Foreskin keratinocyte (primary cell): ENCODE measurements at places on chromosomes 16 and 17.

DNA sequence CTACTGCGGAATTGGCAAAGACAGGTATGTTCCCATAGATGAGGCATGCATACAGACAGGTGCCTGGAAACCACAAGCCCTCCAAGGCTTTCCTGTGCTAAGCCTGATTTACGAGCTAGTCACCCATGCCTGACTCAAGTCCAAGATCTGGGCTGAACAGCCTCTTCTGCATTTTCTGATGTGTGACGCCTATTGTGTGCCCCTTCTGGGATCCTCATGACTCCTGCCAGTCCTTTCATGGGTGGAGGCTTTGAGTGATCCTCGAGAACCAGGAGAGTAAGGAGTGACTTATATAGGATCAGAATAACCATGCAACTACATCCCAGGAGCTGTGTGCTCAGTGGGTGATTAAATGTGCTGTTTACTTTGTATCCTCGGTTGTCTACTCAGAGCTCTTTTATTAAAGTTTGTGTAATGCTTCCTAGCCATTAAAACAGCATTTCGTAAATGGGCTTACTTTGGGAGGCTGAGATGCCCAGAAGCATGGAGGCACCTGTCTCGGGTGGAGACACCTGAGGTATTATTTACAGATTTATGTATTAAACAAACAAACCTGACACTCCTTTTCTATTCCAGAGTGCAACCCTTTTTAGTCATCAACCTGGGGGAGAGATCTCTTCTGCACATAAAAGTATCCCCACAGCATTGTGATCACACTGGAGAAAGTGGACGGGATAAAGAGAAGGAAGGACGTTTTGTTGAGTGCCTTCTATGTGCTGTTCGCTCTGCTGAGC, 373.0 kb upstream of the DYNLRB2 start:
- DNase-seq: peak; percentile 91

GRCh38 chr16:83973581-83974385, 5.7 kb downstream of the NECAB2 start:
- DNase-seq: no peak

DNA sequence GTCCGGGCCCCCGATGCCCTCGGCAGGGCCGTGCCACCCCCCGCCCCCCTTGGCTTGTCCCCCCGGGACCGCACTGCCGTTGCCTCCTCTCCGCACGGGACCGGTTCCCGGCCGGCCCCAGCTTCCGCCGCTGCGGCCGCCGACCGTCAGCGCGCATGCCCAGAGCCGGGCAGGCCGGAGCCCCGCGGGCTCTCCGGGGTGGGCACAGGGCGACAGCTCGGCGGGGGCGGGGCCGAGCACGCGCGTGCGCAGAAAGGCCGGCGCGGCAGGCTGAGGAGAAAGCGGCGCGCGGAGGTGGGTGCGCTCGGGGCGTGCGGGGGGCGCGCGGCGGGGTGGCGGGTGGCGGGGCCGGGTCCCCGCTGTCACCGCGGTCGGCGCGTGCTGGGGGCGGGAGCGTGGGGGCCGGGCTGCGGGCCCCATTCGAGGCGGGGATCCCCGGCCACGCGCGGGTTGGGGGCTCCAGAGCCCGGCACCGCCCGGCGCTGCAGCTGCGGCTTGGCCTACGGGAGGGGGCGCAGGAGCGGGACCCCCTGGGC, at the start of gene TBC1D24:
Gene TBC1D24, plus strand, starts transcription at position 251 of the 536 bp plus-strand sequence. CDS start 21,022 bp downstream, outside the sequence.
- DNase-seq: no peak

DNA sequence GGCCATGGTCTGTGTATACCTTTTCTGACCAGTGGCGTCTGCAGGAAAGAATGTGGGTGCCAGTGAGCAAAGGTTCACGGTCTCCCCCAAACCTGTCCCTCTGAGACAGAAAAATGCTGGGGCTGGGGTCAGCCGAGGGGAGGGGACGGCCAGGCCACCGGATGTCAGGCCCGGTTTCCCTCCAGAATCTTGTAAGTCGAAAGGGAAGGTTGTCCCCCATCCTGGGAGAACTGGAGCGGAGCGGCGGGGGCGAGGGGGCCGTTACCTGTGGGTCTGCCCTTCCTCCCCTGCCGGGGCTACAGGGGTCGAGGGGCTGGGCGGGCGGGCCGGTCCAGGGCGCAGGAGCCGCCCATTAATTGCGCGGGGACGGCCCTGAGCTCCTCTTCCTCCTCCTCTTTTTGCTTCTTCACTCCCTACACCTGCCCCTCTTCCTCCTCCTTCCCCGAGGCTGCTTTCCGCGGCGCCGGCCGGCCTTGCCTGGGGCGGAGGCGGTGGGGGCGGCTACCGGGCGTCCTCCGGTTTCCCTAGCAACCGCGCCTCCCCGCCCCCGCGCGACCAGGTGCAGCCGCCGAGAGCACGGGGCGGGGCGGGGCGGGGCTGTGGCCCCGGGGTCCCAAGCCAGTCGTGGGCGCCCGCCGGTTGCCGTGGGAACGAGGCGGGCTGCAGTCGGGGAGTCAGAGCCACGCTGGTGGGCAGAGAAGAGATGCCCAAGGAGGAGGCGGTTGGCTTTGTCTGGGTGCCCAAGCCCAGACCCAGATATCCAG, at the start of gene MARCHF10:
Gene MARCHF10, minus strand, starts transcription at position 503 of the 764 bp plus-strand sequence. CDS start 6,579 bp downstream, outside the sequence.
- DNase-seq: no peak

DNA sequence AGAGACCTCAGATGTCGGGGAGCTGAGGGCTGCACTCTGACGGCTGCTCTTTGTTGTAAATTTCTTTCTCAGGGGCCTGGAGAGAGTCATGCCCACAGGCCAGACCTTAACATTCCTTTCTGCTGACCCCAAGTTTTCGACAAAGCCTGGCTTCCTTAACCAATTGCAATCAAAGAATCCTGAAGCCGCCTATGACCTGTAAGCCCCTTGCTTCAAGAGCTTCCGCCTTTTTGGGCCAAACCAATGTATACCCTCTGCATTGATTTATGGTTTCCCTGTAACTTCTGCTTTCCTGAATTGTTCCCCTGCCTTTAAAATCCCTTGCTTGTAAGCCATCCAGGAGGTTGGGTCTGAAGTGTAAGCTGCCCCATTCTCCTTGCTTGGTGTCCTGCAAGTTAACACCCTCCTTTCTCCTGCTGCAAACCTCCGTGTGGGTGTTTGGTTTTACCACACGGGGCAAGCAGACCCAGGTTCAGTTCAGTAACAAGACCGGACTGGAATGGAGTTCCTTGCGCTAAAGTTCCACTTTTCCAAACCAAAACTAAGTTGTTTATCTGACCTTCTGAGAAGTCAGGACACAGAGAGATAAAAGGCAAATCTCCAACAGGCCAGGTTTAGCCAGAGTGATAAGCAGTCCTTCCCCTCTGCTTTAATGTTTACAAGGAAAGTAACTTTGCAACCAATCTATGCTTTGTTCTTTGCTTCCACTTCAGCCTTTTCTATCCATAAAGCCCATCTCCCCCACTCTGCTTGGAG, 141.6 kb downstream of the KCNJ12 start:
- no peak for DNase-seq

- DNase-seq: no peak
These were observed 43.8 kb downstream of the DNAJA2 start for GRCh38 chr16:46929378-46930332.

DNA sequence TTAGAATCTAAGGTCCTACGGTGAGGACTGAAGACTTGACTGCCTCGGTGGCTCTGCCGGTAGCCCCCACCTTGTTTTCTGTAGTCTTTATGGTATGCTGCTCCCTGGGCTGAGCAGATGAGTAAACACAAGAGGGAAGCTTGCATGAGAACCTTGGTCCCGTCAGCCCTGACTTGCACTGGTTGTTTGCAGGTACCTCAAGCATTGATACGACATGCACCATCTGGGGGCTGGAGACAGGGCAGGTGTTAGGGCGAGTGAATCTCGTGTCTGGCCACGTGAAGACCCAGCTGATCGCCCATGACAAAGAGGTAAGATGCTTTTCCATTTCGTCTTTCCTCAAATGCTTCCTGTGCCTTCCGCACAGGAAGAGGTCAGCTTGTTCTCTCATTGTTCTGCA, 21.1 kb upstream of the TACO1 start:
- no peak for DNase-seq

GRCh38 chr16:28531777-28532744, 6.7 kb downstream of the NUPR1 start:
- no peak for DNase-seq

DNA sequence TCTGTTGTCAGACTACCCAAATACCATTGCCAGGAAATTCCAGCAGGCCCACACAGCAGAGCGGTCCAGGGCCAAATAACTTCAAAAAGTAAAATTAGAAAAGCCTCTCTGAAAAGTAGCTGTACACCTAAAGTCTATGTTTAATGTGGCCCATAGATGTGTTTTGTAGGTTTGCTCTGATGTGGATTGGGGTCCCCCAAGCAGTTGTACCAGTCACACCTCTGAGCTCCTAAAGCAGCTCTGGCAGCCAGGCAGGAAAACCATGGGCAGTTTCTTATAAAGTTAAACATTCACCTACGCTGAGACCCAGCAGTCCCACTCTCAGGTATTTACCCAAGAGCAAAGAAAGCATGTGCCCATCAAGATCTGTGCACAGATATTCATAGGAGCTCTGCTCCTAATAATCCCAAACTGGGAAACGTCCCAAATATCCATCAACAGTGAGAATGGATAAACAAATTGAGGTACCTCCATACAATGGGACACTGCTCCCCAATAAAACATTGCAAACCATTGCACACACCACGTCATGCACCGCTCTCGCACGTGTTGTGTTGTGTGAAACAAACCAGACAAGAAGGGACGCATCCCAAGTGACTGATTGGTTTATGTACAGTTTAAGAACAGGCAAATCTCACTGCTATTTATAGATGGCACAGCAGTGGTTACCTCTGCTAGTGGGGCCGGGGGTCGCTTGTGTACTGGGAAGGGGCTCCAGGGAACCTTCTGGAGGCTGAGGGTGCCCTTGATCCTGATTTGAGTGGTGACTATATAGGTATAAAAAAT, 15.8 kb upstream of the PRM1 start:
- DNase-seq: peak; percentile 36

DNA sequence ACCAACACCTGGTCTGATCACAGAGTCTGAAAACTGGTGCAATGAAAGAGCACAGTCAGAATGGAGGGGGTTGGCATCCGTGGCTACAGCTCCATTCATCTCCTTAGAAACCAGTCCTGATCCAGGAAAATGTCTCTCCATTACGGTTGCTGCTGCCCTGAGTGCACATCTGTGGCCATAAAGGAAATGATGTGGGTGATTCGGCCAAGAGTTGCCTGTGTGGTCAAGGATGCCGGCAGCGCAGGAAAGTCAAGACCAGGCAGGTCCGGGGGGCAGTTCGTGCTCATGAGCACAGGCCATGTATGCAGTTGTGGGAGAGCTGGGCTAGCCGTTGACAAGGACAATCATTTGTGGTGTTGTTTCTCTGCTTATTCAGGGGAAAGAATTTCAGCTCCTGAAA, 5.9 kb downstream of the XAF1 start:
- no peak for DNase-seq

- DNase-seq: peak; percentile 70
These were observed 26.9 kb downstream of the TNS4 start for GRCh38 chr17:40474419-40475002.

DNA sequence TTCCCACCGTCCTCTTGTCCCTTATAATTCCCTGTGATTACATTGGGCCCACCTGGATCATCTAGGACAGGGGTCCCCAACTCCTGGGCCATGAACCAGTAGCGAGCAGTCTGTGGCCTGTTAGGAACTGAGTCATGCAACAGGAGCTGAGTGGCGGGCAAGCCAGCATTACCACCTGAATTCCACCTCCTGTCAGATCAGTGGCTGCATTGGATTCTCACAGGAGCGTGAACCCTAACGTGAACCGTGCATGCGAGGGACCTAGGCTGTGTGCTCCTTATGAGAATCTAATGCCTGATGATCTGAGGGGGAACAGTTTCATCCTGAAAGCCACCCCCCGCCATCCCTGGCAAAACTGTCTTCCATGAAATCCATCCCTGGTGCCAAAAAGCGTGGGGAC, 36.8 kb downstream of the ABCC1 start:
- no peak for DNase-seq

- DNase-seq: no peak
These were observed 12.4 kb downstream of the METTL9 start for GRCh38 chr16:21611556-21612384.

DNA sequence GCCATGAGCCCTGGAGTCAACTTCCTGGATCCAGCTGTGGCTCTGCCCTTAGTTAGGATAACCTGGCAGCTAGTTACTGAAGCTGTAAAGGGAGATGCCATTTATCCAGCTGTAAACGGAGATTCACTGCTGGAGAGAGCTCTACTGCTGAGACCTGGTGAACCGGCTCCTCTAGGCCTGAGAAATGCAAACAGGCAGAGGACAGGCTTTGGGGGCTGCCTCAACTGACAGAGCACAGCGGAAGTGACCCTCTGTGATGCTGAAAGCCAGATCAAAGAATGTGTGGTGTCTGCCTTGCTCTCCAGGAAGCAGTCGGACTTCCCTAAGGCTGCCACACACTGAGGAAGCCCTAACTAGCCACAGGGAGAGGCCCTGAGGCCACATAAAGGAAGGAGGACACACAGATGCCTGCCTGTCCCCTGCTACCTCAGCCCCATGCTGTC, 21.9 kb upstream of the GPRC5C start:
- DNase-seq: no peak

DNA sequence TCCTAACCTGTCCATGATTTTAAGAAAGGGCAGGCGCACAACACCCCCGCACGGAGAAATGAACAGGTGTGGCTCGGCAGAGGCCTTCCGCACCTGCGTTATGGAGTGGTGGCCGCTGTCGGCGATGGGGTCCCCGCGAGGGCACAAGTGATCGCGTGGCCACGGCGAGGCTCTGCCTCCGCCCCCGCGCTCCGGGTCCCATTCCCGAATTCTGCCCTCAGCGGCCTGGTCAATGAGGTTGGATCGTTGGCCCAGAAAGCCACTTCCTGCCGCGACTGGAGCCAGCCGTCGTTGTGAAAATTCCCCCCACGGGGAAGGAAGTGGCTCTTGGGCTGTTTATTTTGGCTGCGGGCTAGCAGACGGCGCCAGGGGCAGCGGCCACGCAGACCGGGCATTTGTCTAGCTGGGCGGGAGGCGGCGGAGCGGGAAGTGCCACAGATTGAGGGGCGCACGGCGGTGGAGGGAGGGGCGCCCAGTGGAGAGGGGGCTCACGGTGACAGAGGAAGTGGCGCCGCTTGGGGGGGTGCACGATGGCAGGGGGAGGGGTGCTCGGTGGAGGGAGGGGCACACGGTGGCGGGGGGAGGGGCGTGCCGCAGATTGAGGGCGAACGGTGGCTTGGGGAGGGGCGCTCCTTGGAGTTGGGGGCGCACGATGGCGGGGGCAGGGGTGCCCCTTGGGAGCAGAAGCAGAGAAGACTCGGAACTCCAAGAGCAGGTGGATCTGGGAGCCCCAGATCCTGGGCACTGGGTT, 25.0 kb downstream of the MRC2 start:
- DNase-seq: no peak

GRCh38 chr16:84423416-84423837, 55.1 kb downstream of the ATP2C2 start:
- DNase-seq: peak; percentile 7

DNA sequence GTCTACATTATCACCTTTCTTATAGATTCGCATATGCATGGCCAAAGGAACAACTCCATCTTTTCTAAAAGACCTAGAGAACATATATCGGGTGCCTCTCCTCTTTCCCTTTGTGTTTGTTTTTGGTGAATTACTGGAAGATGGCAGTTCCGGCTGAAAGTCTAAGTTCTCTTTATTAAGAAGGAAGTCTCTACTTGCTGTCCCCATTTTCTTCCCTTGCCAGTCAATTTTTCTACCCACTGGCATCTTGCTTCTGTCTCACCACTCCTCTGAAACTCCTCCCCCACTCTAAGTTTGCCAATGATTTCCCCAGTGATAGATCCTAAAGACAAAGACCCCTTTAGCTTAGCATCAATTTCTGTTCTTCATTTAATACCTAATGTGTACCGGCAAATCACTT, 93.9 kb upstream of the CORO6 start:
- DNase-seq: no peak

GRCh38 chr16:4684763-4685162, 8.6 kb upstream of the NUDT16L1 start:
- DNase-seq: no peak

GRCh38 chr16:71552698-71553503, 24.0 kb downstream of the TAT start:
- no peak for DNase-seq
